ENCODE measurements at places on chromosomes 2 and 18.

DNA sequence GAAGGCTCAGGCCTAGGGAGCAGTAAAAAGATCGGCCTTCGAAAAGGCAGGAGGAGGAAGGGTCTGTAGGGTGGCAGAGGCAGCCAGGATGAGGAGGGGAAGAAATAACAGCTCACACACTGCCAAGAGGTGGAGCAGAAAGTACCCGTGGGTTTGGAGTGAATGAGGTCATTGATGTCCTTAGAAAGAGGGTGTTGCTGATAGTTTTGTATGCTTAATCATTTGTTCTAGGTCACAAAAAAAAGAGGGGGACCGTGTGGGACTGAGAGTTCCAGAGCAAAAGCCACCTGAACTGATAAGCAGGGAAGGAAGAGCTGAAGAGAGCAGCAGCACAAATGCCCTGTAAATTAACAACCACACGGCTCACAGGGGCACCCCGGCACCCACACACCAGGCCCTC is 140.4 kb downstream of the FAM161A start:
- DNase-seq = no peak

GRCh38 chr2:234335661-234336228 is 161.1 kb downstream of the ARL4C start:
- no peak for DNase-seq

DNA sequence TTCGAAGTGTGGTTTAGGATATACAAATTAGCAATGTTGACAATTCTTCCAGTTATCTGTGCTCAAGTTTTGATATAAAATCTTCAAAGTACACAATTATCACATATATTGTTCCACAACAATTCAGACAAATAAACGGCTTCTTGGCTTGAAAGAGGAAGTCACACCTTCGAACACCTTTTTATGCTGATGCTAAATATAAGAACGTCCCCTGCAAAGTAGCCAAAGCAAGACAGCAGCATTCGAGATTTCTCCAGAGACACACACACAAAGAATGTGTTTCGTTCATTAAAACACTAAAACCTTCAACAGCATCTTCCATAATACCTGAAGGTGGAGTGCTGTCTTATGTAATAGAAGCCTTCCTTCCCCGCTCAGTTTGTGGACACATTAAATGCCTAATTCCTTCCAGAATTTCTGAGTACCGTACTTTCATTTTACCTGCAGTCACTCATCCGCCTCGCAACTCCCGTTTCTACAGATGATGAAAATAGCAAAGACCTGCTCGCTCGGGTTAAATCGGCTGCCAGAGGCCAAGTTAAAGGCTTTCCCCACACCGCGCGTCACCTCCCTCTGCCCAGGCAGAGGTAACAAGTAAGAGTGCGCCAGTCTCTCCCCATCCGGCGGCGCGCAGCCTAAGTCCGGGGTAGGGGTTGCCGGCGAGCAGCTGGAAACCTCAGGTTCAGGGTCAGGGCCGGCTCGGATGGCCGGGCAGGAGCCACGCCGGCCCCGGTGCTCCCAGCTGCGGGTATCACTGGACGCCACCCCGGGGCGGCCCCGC is 847 bp downstream of the SERPINE2 start:
- no peak for DNase-seq

DNA sequence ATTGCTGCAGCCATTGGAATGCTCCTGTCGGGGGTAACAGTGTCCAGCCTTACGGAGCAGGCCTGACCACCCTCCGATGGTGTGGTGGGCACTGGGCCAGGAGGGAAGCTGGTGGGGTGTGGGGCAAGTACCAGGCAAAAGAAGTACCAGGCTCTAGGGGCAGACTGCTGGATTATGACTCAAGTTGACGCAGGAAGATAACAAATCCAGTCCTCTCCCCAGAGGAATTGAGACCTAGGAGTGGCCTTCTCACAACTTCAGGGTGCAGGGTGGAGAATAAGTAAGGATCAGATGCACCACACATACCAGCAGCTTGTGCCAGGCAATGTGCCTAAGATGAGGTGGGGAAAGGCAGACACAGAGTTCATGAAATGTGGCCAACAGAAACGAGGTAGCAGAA is 37.9 kb downstream of the SEMA4F start:
- no peak for DNase-seq

- DNase-seq = no peak
Measured at GRCh38 chr2:30268296-30268871, 37.0 kb downstream of the LBH start.

DNA sequence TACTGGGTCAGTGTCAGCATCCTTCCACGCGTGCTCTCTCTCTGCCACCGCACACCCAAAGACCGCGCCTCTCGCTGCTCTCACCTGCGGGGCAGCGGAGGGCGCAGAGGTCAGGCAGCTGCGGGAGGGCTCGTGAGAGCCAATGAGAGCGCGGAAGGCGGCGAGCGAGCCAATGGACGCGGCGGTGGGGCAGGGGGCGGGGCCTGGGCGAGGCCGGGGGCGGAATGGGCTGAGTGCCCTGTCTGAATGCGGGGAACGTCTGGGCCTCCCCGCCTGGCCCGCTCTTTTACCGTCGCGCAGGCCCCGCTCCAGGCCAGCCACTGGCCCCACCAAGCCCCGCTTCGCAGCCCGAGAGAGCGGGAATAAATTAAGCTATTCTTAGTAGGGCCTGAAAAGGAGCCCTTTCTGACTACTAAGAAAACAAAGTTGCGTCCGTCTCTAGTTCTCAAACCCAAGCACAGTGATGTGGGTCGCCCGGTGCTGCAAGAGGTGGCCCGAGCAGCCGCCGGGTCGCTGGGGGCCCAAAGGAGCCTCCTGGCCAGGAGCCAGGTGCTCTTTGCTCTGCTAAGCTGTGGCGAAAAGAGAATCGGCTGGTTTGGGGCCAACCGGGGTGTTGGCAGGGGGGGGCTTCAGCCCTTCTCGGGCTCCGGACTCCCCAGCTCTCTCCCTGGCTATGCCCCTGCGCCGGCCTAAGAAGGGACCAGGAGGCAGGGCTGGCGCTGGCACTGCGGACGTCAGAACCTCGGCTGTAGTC is 81.1 kb upstream of the GLI2 start:
- DNase-seq = no peak

DNA sequence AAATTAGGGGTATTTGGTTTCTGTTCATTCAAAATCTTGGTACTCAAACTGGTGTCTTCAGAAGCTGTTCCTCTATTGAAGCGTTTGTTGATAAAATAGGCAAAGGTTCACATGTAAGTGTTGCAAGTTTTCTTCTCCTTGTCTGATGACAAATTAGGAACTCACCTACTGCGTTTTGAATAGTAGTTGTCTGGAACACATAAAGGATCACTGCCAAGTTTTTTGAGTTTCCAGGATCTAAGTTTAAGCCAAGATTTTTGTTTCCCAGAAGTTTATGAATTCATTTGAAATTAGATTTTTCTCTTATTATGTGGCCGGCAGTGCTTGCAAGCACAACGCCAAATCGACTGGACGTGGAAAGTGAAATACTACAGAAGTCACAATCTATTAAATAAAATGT is 85.4 kb downstream of the ARHGEF33 start:
- no peak for DNase-seq

DNA sequence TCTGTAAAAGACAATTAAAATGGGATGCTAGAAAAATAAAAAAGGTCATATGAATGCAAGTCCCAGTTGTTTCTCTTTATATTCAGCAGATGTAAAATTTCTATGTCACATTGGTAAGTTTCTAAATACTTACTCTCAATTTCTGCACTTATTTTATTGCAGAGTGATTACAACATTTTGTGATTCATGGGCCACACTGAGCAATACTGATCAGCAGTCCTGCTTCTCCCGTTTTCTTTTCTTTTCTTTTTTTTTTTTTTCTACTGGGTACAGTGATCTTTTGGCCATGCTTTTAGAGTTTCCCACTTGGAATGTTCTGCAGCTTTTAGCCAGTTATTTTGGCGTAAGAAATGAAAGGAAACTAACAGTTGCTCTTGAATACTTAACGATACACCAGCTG is 38.8 kb downstream of the LIMS1 start:
- no peak for DNase-seq

GRCh38 chr2:67613227-67613626 is 216.1 kb downstream of the ETAA1 start:
- no peak for DNase-seq

- no peak for DNase-seq
Measured at GRCh38 chr18:77207540-77207939, 42.1 kb upstream of the GALR1 start.

DNA sequence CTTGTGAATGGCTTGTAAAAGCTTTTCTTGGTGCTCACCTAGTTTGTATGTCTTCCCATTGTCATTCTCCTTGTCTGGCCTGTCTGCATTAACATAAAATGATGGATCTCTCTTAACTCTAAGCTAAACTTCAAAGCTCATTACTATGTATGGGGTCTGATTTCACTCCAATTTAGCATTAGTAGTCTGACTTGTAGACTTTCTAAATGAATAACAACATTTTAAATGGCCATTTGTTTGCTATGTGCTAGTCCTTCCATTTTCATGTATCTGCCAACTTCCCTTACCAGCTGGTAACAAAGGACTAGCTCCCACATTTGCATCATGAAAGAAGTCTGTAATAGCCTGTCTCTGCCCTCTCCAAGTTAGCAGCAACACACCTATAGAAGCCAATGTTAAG is 324.2 kb upstream of the RGPD4 start:
- DNase-seq = no peak

DNA sequence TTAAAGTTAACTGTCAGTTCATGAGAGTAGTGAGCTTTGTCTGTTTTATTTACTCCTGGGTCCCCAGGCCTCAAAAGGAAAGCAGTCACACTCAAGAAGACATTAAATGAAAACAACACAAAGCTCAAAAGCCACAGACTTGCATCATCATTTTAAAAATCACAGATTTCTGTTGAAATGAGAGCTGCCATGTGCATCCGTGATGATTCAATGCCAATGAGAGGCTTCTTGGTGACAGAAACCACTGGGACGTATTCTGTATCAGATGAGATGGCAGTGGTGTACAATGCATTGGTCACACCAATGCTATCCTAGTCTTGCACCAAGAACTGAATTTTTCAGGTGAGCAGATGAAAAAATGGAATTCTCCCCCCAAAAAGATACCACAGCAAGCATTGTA is 204.8 kb downstream of the ANAPC1 start:
- DNase-seq = no peak

GRCh38 chr2:120966510-120967254 is 231.0 kb downstream of the GLI2 start:
- DNase-seq = no peak

- DNase-seq = no peak
Measured at GRCh38 chr2:233828546-233829192, 25.7 kb downstream of the HJURP start.

DNA sequence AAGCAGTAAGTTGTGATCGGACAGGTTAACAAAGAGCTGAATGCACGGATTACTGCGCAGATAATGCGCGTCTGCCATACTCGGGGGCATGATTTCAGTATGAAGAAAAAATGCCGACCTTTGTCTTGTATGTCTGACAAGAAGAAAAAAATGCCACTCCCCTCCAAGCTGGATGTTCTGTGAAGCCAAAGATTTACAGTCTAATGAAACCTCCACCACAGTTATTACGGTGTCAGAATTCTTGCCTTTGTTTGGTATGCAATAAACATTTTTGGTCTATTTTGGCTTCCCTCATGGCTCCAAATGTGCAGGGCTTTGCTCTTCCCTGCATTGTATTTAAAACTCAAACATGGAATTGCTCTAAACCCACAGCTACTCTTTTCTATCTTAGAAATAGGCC is 72.2 kb upstream of the THUMPD2 start:
- DNase-seq = no peak

DNA sequence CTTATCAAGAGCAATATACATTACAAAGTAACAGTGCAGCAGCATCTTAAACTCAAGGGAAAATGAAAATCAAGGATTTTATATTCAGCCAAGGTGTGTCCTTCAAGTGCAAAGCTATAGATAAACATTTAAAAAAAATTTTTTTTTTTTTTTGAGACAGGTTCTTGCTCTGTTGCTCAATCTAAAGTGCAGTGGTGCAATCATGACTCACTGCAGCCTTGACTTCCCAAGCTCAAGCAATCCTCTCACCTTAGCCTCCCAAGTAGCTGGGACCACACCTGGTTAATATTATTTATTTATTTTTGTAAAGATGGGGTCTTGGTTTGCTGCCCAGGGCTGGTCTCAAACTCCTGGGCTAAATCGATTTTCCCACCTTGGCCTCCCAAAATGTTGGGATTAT is 9.0 kb downstream of the CDKL4 start:
- DNase-seq = no peak

DNA sequence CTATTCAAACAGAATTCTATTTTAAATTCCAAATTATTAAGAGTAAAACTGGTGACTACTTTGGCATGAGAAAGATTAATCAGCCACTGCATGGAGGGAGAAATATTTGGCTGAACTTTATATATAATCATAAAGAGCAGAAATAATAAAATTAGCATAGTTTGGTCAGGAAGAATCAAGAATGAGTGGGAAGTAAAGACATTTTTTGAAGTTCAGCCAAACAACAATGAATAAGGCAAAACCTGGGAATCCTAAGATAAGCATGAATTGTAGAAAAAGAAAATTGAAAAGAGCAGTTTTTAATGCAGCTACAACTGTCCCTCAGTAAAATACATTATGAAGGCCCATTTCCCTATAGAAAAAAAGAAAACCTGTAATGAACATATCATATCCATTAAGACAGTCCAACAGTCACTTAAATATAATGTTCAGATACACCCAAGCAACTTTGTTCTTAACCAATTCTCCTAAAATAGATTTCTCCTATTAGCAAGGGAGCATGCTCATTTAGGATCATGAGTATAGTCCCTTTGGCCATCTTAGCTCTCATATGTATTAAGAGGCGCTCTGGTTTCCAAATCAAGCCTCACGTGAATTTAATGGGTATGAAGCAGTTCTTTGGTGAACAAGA is 6.5 kb downstream of the TMEM17 start:
- no peak for DNase-seq

DNA sequence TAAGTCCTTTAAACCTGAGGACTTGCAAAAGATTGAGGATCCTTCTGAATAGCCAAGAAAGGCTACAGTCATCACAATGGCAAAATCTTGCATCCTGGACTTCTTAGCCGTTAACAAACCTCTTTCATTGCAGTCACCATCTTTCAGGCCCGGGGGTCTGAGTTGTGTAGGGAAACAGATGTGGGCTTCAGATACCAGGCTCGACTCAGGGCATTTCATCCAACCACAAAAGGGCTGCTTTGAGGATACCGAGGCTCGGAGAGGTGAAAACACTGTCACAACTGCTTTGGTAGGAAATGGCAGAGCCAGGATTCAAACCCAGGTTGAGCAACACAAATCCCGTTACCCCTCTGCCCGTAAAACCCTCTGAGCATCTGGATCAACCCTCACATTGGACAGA is 147.4 kb downstream of the TFCP2L1 start:
- no peak for DNase-seq

- DNase-seq = no peak
Measured at GRCh38 chr2:97722227-97722626, 8.9 kb downstream of the ZAP70 start.

GRCh38 chr2:200416878-200417277 is 93.0 kb downstream of the KCTD18 start:
- no peak for DNase-seq

GRCh38 chr2:231682603-231683291 is 25.6 kb upstream of the PTMA start:
- DNase-seq = no peak

DNA sequence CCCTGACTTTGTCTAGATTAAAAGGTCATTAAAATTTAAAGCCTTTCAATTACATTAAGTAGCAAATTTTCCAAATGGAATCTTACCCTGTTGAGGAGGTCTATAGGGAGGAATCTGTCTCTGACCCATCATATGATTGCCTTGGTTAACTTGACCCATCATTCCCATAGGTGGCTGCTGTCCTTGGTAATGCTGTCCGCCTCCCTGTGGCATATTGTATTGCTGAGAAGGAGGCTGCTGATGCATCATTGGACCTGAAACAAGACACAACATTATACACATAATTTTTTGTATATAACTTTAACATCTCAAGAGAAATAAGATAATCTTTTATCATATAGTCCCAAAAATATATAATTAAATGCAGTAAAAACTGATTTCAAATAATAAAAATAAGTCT is 51.2 kb downstream of the SS18 start:
- DNase-seq = no peak

Measured in cortex of kidney (tissue), 1 donor.